ENCODE measurements at places on chromosomes 1 and 21.

- no peak overlapping the region for H3K27ac ChIP-seq
- H3K4me3 ChIP-seq, result no peak overlapping the region
- H3K36me3 ChIP-seq, result no peaks in the 10 kb centered on the region
- H3K4me1 ChIP-seq, result peaks cover 5% of the 10 kb centered on the region
- no peak for DNase-seq
Measured at GRCh38 chr1:66275083-66275482, 258.9 kb upstream of the SGIP1 start.

- no peaks in the 10 kb centered on the region for H3K27me3 ChIP-seq
- no peak overlapping the region for H3K4me3 ChIP-seq
- H3K36me3 ChIP-seq, result no peaks in the 10 kb centered on the region
Measured at GRCh38 chr1:11331945-11332546, 59.0 kb downstream of the UBIAD1 start.

DNA sequence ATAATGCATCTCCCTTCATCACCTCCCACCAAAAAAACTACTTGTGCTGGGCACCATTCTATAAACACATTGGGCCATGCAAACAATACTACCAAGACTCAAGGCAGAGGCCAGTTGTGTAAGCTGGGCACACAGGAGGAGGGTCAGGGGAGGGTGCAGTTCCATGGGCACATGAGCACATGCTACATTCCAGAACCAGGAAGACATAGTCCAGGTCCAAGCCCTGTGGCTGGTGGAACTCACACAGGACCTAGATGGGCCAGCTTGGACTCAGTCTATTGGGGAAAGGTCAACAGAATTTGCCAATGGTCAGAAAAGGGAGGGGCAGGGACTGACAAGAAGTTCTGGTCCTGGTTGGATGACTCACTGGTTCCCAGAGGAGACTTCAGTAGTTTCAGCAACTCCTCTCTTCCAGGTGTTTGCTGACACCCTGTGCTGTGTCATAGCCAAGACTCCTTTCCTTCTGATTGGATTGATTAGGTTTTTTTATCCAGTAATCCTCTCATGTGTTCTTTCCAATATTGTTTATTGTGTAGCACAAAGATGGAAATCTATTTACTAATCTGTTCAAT, 249.7 kb downstream of the C1orf94 start:
- no peaks in the 10 kb centered on the region for H3K27me3 ChIP-seq
- H3K27ac ChIP-seq, result no peak overlapping the region
- no peak for DNase-seq
- H3K36me3 ChIP-seq, result no peaks in the 10 kb centered on the region
- no peaks in the 10 kb centered on the region for H3K4me1 ChIP-seq

- DNase-seq, result no peak
- peaks cover 8% of the 10 kb centered on the region for H3K4me1 ChIP-seq
- no peak overlapping the region for H3K27ac ChIP-seq
- no peaks in the 10 kb centered on the region for H3K36me3 ChIP-seq
- no peaks in the 10 kb centered on the region for H3K27me3 ChIP-seq
Measured at GRCh38 chr1:12438349-12438924, 179.6 kb downstream of the DHRS3 start.

DNA sequence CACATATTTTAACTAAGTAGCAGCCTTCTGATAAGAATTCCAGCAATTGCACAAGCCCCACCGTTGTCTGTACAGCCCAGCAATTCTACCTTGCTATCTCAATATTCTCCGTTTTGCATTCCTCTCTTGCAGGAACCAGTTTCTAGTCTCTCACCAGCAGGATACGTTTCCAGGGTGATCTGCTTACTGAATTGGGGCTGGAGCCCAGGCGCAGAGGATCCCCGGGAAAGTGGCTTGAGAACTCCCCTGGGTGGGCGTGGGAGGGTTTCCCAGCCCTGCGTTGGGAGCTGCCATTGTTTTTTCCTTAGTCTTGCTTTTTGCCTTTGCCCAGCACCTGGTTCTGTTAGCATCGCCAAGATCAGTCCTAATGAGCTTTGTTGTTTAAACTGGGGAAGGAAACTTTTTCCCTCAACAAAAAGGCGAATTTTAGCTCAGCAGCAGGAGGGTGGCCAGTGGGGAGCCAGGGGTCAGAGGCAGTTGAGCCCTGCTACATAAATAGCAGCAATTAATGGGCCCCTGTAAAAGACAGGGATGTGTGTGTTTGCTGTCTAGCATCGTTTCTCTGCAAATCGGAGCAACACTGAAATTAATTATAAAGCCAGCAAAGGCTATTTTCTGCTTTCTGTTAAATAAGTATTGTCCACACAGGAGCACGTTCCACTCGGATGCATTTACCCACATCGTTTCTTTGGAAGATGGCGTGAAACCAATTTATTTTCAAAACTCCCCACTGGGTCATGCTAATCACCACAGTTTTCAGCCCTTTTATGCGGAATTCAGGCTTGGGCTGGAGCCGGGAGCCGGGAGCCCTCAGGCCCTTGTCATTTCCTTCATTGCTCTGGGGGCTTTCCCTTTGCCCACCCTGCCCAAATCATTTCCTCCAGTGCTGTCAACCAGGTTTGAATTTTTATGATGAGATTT, 36.6 kb downstream of the HUNK start:
- no peak overlapping the region for H3K4me3 ChIP-seq
- H3K36me3 ChIP-seq, result no peaks in the 10 kb centered on the region
- H3K27ac ChIP-seq, result peak overlapping the region; percentile 77
- peaks cover 4% of the 10 kb centered on the region for H3K4me1 ChIP-seq
- DNase-seq, result no peak

GRCh38 chr1:83918688-83919285, 80.1 kb downstream of the TTLL7 start:
- no peak overlapping the region for H3K4me3 ChIP-seq
- H3K36me3 ChIP-seq, result no peaks in the 10 kb centered on the region
- no peak overlapping the region for H3K27ac ChIP-seq
- H3K27me3 ChIP-seq, result no peaks in the 10 kb centered on the region

GRCh38 chr1:212230329-212230728, 54.9 kb upstream of the PPP2R5A start:
- H3K4me3 ChIP-seq, result no peak overlapping the region
- no peaks in the 10 kb centered on the region for H3K27me3 ChIP-seq
- H3K27ac ChIP-seq, result no peak overlapping the region
- no peak for DNase-seq
- H3K4me1 ChIP-seq, result peaks cover 3% of the 10 kb centered on the region
